ENCODE measurements at places on chromosomes 3 and 15. TPM values are rescaled to one million over a fixed set of nuclear protein-coding genes. Genes with fewer than 3 reads are reported as not detected.

DNA sequence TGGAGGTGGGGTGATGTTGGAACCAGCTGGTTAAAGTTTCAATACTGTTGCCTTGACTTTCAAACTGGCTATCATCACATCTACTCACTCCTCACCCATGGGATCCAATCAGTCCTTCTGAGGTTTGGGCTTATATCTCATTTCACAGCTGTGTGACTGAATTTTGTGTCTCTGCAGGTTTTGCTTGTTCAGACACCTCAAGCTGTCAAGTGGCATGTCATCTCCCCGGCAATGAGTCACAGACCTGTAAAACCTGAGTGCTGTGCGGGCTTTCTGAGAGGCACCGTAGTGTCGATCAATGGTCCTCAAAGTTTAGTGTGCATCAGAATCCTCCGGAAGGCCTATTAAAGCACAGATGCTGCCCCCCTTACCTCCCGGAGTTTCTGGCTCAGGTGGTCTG is 86.4 kb upstream of the RORA start:
- DNase-seq: no peak

DNA sequence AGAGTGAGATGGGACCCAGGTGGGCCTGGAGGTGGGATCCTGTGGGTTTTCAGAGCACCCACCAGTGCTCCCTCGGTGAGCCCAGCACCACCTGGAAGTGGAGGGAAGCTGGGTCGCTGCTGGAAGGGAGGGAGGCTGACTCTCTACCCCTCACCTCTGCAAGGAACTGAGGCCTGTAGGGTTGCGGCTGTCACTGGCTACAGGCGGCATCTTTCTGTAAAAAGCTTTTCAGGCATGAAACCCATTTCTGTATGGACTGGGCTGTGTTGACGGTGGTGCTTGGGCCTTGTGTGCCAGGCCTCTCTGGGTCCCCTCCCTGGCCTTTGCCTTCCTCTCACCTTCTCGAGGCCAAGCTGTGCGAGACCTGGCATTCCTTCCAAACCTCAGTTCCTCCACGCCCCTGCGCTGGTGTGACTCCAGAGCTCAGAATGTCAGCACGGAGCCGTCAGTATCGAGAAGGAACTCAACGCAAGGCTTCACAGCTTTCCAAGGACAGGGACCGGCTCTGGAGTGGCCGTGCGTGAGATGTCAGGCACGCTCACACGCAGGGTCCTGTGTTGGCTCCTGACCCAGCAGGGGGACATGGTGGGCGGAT is 16.6 kb downstream of the ABTB1 start:
- no peak for DNase-seq

The GOLGA6L4 gene
- total RNA-seq: 0.58 TPM

The POLQ gene
- total RNA-seq: 2.3 TPM

The AGBL1 gene
- total RNA-seq: not detected

The ZCWPW2 gene
- 3.8 TPM for total RNA-seq

- DNase-seq: peak; percentile 77
Measured at GRCh38 chr15:25508369-25509002, 69.7 kb upstream of the UBE3A start.
